ENCODE measurements at places on chromosomes 12 and 14. TPM values are rescaled to one million over a fixed set of nuclear protein-coding genes. Genes with fewer than 3 reads are reported as not detected.

Gene GMFB
- total RNA-seq = 85.3 TPM

Gene TGFB3
- 10.5 TPM for total RNA-seq

Gene PAX9
- not detected for total RNA-seq

Gene KRT6C
- not detected for total RNA-seq

Gene EIF2S3B
- 1.8 TPM for total RNA-seq

Gene RDH11
- total RNA-seq = 174 TPM

Data from fibroblast of lung (primary cell).